Amniotic stem cell (primary cell): ENCODE measurements at places on chromosomes 5 and 9.
A peak's percentile ranks its signal among the peaks of the same experiment; 100 is the strongest.

DNA sequence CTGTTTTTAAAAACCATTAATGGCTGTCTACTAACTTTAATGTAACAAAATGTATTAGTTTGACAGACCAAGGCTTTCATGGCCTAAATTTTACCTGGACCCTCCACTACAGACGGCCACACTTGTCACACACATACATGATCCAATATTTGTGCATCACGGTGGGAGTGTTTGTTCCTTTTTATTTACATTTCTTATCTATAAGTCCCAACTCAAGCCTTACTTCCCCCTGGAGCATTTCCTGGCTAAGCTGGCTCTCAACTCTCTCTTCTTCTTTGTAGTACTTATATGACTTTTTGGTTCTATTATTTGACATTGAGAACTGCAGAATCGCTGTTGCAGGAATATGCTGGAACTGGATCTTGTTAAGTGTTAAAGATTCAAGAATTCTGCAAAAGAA, 534.4 kb downstream of the RAB3C start:
- no peak for DNase-seq

DNA sequence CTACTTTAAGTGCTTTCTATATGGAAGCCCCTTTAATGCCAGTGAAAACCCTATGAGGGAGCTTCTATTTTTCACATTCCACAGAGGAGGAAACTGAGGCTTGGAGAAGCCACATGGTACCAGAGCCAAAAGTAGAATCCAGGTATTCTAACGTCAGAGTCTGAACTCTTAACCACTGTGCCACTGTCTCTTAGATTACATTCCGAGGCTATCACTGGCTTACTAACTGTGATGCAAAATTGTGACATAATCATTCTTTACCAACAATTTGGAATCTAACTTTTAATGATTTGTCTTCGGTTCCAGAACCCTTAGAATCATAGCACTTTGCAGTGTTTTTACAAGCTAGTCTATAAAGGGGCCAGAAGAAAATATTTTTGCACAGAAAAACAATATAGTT, 59.2 kb downstream of the SLC1A3 start:
- no peak for DNase-seq

GRCh38 chr5:172443441-172444109, 10.8 kb downstream of the SH3PXD2B start:
- peak; percentile 47 for DNase-seq

GRCh38 chr9:131951905-131952304, 127.8 kb downstream of the MED27 start:
- no peak for DNase-seq

- DNase-seq: no peak
Observed at GRCh38 chr5:126523818-126524510, 71.1 kb downstream of the ALDH7A1 start.

- DNase-seq: no peak
Observed at GRCh38 chr9:13284011-13284410, 4.5 kb upstream of the MPDZ start.

- DNase-seq: no peak
Observed at GRCh38 chr9:127333221-127334064, 63.5 kb upstream of the SLC2A8 start.

DNA sequence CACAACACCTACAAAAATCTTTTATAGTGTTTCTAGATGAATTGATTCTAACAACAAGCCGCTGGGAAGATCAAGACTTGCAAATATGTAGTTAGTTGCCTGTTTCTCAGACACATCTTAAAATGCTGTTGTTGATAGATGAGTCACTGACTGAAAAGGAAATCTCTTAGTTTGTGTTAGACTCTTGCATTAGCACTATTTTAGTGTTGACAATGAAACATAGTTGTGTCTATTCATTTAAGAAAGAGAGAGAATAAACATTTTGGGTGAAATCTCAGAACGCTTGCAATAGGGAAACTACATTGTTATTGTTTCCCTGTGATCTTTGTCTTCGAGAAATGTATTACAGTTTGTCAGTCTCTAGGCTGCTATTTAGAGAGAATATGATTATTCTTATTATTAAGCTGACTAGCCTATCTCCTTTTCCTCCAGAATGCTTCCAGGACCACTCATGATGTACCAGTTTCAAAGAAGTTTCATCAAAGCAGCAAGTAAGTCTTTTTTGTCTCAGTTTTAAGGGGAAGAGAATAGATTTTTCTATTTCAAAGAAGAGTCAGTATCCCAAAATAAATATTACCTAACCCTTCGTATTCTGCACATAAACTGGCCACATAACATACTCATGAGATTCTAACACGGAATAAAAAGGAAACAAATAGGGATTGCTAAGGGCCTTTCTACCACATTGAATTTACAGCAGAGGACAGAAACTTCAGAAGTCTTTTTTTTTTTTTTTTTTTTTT, 285.6 kb downstream of the ARHGAP26 start:
- no peak for DNase-seq

DNA sequence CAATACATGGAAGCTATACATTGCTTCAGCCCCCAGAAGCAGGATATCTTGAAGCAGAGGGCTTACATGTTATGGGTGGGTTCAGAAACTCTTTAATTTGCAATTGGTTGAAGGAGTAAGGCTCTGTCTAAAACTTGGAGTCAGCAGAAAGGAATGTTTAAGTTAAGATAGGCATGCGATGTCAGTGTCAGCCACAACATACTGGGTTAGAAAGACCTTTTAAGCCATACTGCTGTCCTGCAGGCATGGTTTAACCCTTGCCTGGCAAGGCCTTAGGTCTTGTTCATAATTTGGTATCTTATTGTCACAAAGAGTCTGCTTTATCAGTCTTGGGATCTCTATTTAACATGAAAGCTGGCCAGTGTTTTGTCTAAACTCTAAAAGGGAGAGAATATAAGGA, 1619.6 kb upstream of the WWC1 start:
- no peak for DNase-seq

DNA sequence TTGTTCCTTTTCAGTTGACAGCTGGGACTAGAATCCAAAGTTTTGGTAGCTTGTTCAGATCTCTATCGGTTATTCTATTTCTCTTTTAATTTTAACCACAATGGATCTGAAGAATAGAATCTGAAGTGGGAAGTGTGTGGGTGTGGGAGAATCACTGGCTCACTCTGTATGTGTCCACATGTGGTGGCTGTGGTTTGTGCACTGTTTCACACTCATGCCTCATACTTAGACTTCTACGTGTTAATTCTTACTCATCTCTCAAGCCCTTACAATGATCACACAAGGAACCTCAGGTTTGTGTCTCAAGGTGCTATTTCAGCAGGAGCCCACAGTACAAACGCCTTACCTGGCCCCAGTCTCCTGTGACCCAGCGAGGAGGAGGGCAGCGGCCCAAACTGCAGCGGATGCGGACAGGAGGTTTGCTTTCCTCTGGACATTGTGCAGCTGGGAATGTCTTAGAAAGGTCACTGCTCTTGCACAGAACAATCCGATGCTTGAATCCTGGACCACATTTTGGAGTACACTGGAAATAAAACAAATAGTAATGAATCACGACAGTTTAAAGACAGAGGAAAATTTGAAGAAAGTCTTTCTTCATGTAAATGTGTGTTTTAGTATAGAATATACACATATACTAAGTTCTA, 309.1 kb downstream of the ADAMTS6 start:
- no peak for DNase-seq

- no peak for DNase-seq
Observed at GRCh38 chr9:37919246-37919955, 15.5 kb upstream of the SLC25A51 start.

- DNase-seq: no peak
Observed at GRCh38 chr9:19564396-19565061, 155.7 kb downstream of the ACER2 start.

- DNase-seq: peak; percentile 53
Observed at GRCh38 chr9:130446101-130446861, 1.5 kb downstream of the ASS1 start.

GRCh38 chr5:67211926-67212325, 15.3 kb upstream of the CD180 start:
- DNase-seq: peak; percentile 19

- DNase-seq: no peak
Observed at GRCh38 chr9:133615186-133615585, 6.0 kb upstream of the FAM163B start.

DNA sequence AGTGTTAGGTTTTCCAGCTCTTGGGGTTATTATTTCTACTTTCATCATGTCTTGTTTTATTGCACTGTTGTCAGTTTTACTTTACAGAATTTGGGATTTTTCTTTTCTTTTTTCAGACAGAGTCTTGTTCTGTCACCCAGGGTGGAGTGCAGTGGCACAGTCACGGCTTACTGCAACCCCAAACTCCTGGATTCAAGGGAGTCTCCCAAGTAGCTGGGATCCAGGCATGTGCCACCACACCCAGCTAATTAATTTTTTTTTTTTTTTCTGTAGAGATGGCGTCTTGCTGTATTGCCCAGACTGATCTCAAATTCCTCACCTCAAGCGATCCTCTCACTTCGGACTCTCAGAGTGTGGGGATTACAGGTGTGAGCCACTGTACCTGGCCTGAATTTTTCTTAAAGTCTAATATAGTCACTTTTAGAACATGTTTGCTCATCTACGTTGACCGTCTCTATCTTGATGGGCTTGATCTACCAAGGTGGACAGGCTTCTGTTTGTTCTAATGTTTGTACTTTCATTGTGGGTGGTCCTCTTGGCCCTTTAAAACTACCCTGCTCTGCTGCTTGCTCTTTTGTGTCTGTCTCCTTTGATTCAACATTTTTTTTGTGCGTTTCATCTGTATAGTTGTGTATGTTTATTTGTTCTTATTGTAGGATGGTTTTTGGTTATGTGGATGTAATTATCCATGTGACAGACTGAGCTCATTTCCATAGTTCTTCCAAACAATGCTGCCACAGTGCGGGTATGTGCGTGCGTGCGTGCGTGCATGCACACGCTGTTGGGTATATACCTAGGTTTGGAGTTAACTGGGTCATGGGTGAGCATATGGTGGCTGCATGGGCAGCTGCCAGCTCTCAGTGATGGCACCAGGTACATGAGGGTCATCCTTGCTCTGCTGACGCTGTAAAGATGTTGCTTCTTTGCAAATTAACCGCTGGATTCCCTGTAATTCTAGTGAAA, 18.1 kb downstream of the PRRC2B start:
- no peak for DNase-seq

- DNase-seq: peak; percentile 57
Observed at GRCh38 chr5:43514471-43514815, 505 bp downstream of the C5orf34 start.

- DNase-seq: no peak
Observed at GRCh38 chr5:153985498-153985897, 53.2 kb downstream of the FAM114A2 start.

- no peak for DNase-seq
Observed at GRCh38 chr5:122815218-122815767, 30.1 kb upstream of the SNX24 start.

GRCh38 chr5:44807269-44807668, 1.5 kb upstream of the MRPS30 start:
- no peak for DNase-seq

GRCh38 chr9:121178676-121179372, 22.8 kb downstream of the RAB14 start:
- no peak for DNase-seq

DNA sequence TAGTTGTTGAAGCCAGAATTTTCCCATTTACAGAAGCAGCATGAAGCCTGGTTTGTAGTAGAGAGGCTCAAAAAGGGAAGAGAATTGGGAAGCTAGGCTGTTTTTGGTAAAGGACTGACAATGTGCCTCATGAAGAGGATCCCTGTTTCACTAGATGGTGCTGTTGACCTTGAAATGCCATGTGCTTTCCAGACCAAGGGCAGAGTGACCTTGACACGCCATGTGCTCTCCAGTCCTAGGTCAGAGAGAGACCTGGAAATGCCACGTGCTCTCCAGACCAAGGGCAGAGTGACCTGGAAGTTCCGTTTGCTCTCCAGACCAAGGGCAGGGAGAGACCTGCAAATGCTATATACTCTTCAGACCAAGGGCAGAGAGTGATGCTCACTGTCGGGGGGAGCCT, 32.0 kb downstream of the UNC13B start:
- no peak for DNase-seq

GRCh38 chr5:120473332-120473731, 9.2 kb downstream of the PRR16 start:
- DNase-seq: no peak

GRCh38 chr9:119639287-119639955, 270.2 kb upstream of the BRINP1 start:
- DNase-seq: no peak

- DNase-seq: no peak
Observed at GRCh38 chr5:33035851-33036527, 324.9 kb downstream of the NPR3 start.
